PC-3 (cell line): ENCODE measurements at places on chromosomes 5 and 9. TPM values are rescaled to one million over a fixed set of nuclear protein-coding genes. Genes with fewer than 3 reads are reported as not detected.
A peak's percentile ranks its signal among the peaks of the same experiment; 100 is the strongest.

- no peak for DNase-seq
These were observed 373.4 kb downstream of the IRX2 start for GRCh38 chr5:2378108-2378507.

GRCh38 chr5:154470947-154471870 lies 6.8 kb downstream of the HAND1 start:
- peak; percentile 6 for DNase-seq

GRCh38 chr5:153658149-153658548 lies 167.7 kb downstream of the GRIA1 start:
- no peak for DNase-seq

GRCh38 chr5:124584991-124585715 lies 161.3 kb downstream of the ZNF608 start:
- DNase-seq = no peak

DNA sequence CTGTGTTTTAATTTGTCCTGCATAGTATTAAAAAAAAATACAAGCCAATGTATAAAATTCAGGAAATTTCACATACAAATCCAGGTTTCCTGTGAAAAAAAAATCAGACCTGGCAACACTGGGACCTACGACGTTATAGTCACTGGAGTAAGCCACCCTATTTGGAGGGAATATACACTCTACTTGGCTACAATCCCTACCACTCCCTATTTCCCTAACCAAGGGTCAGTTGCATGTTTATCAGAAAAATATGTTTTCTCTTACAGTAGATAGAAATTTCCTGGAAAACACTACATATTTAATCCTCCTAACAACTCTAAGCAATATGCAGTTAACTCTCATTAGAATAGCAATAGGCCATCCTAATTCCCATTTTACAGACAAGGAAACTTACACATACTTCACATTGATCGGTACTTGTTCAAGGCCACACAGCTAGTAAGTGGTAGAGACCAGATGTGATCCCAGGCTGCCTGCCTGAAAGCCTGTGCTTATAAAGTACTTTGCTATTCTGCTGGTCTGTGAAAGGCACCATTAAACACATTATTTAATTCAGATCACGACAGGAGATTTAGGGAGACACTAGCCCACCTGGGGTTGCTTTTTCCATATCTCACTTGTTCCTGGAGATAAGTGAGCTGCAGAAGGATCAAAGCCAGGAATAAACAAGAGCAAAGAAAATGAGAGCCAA lies 70.8 kb downstream of the MFAP3 start:
- no peak for DNase-seq

DNA sequence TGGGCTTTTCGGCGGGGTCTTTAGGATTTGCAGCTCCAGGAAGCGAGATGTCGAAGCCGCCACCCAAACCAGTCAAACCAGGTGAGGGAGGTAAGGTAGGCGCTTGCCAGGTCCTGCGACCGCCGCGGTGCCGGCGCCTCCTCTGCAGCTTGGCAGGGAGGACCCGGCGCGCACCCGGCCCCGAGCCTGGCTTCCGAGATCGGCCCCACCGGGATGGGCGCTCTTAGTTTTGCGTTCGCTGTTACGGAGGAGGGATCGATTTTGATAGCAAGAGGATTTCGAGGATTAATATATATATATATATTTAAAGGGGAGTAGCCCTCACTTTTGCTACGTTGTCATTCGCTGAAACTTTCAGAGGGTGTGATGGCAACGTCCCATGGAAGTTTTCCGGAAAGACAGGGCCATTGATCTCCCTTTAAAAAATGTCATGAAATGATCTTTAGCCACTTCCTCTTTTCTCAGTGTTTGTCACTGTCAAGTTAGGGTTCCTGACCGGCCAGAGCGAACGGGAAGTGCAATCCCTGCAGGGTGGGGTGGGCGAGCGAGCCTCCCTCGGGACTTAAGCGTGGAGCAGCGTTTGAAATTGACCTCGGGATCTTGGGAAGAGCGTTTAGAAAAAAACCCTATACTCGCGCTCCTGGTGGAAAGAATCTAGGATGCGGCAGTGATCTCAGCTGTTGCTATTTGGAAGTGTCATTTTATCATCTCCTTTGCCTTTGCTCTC lies 495 bp downstream of the OSTF1 start:
- DNase-seq = peak; percentile 58

GRCh38 chr9:114469091-114469853 lies 36.0 kb downstream of the WHRN start:
- DNase-seq = no peak

GRCh38 chr5:98557916-98558315 lies 215.5 kb upstream of the RGMB start:
- peak; percentile 69 for DNase-seq

- peak; percentile 96 for DNase-seq
These were observed 655.2 kb upstream of the RIOK2 start for GRCh38 chr5:97838214-97838613.

- no peak for DNase-seq
These were observed 13.4 kb upstream of the GRHPR start for GRCh38 chr9:37408933-37409710.

DNA sequence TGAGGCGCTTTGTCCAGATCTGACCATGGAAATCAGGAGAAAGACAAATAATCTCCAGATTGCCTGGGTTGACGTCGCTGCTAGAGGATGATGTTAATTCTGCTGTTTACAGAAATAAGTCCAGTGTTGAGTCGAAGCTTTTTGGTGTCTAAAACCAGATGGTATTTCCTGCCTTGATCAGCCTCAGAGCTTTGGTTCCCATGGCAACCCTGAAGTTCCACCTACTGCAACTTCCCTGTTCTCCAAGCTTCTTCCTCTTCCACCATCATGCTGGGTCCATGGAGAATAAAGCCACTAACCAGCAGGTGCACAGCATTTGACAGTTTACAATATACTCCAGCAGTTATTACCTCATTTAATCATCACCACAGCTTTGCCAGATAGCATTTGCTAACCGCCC lies 18.0 kb upstream of the GABBR2 start:
- no peak for DNase-seq

DNA sequence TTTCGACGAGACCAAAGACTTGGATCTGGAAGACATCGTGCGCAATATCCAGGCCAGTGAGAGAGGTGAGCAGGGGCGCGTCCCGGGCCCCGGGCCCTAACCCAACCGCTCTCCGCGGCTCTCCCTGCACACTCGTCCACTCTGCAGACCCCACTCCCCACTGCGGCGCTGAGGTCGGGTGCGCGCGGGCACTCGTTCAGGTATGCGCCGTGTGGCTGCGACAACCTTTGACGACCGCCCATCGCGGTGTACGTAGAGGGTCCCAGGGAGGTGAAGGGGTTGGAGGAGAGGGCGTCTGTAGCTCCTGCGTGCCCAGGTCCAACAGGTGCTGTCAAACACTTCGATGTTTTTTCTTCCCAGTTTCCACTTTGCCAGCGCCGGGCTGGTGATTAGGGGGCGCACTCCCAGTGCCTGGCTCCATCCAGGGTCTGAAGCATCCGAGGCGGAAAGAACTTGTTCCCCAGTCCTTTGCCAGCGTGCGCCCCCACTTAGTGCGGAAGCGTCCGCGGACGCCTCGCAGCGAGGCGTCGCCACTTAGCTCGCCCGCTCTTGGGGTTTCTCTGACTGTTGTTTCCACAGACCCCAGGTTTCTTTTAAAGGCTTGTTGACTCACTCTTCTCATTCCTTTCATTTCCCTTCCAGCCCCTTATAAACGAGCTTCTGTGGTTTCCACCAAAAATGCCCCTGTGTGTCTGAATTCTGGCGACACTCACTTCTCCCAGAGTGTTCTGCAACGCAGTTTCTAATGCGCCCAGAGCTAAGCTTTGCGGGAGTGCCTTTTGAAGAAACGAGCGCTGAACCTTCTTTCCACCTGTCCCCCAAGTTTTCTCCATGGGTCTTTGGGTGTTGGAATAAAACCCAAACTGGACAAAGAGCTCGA lies 1.6 kb downstream of the NPR3 start:
- peak; percentile 15 for DNase-seq

DNA sequence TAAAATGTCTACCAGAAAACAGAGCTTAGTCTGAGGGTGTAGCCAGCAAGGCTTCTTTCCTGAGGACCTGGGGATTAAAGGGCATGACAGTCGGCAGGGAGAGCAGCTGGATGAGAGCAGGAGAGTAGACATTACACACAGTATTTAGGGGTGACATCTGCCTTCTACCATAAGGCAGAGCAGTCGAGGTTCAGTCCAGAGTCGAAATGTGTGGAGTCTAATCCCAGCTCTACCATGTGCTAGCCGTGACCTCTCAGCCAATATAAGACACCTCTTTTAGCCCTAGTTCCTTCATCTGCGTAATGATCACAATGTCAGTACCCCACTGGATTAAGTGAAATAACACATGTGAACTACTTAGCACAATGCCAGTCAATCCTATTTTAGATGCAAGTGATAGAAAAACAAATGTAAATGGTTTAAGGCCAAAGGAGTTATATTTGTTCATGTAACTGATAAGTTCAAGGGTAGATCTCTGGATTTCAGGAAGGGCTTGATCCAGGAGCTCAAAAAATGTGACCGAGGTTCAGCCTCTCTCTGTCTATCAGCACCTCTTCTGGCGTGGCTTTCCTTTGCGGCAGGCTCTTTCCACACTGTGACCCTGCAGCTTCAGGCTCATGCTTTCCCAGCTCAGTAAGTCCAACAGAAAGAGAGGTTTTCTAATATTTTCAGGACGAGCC lies 16.2 kb upstream of the CPLX2 start:
- DNase-seq = no peak

- DNase-seq = no peak
These were observed 962 bp upstream of the PKN3 start for GRCh38 chr9:128701227-128701854.

- no peak for DNase-seq
These were observed 464.7 kb upstream of the COX7C start for GRCh38 chr5:86152988-86153560.

DNA sequence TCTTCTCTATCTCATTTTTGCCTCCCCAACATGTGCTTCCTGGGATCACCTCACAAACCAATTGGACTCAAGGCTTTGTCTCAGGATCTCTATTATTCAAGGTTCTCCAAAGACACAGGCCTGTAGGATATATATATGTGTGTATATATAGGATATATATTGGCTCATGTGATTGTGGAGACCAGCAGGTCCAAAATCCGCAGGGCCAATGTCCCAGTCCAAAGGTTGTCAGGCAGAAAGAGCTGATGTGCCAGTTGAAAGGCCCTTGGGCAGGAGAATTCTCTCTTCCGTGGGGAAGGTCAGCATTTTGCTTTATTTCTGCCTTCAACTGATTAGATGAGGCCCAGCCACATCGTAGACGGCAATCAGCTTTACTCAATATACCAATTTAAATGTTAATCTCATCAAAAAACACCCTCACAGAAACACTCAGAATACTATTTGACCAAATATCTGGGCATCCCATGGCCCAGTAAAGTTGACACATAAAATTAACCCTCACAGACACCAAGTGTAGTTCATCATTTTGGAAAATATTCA lies 1.3 kb upstream of the FBLL1 start:
- DNase-seq = no peak

DNA sequence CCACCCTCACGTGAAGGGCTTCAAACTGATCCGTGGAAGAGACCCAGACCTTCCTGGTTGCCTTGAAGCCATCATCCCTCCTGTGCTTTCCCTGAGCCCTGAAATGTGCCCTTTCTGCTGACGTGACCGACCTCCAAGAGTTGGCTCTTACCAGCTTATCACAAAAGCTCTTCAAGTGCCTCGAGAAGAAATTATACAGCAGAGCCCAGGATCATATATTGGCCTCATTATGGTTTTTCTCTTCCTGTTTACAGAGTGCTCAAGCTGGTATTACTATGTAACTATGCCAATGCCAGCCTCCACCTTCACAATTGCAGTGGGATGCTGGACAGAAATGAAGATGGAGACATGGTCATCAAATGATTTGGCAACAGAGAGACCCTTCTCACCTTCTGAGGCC lies 66.0 kb downstream of the AOPEP start:
- DNase-seq = no peak

DNA sequence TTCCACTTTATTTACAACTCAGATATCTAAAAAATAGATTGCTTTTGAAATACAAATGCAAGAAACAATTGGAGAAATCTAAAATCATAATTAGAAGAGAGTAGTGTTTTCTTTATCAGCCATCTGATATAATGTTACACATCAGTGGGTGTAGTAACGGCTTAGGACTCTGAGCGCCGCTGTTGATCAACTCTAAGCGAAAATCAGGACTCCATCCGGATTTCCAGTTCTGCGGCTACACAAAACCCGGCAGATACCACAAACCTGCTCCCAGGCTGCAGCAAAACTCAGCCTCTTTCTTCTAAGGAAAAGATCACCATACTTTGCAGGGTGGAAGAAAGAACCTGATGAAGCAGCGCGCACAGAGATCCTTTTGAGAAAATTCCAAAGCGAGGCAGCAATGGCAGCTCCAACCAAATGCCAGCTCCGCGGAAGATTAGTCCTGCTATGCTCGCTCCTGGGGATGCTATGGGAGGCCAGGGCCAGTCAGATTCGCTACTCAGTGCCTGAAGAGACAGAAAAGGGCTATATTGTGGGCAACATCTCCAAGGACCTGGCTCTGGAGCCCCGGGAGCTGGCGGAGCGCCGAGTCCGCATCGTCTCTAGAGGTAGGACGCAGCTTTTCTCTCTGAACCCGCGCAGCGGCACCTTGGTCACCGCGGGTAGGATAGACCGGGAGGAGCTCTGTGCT lies at the start of gene PCDHGA9:
TSS of gene PCDHGA9 (plus strand) at position 226 of the 691 bp plus-strand sequence. CDS start at position 401, 175 bp downstream.
- DNase-seq = no peak

DNA sequence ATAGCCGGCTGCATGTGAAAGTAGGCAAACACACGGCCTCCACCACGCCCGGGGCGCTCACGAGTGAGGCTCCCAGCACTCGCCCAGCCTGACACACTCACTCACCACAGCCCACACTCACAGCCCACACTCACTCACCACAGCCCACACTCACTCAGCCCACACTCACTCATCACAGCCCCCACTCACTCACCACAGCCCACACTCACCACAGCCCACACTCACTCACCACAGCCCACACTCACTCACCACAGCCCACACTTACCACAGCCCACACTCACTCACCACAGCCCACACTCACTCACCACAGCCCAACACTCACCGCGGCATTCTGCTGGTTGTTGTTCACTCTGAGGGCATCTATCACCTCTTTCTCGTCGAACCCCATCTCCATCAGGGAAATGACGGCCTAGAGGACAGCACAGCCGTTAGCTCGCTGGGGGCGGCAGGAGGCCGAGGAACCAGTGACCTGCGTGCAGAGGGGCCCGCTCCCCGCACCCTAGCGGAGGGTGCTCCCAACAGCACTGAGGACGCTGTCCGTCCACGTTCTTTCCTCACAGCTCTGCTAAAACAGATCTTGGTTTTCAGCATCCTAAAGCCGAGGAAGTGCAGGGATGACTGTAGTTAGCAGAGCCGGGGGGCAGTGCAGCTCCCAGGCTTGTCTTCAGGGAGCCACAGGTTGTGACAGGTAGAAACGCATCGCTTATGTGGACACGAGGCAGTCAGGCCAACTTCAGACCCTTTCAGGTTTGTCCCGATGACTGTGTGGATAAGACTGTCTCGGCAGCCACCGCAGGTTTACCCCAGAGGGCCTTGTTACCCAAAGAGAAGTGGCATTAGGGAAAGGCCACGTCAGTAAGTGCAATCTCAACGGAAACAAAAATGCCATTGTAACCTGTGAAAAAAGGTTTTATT lies 21.6 kb downstream of the UBAC1 start:
- no peak for DNase-seq

The LHFPL2 gene
- total RNA-seq = 19.4 and 21.7 TPM in 2 replicates

The FGF18 gene
- 0.26 TPM in 1 of 2 replicates, not detected in the other for total RNA-seq

The RNF208 gene
- total RNA-seq = 1.7 and 2.8 TPM in 2 replicates

The FYB1 gene
- total RNA-seq = 0.81 and 1.1 TPM in 2 replicates

The ARHGEF37 gene
- total RNA-seq = 5.2 and 6.5 TPM in 2 replicates

The RNF224 gene
- 1.2 and 1.7 TPM in 2 replicates for total RNA-seq

The PCDHA9 gene
- 0.22 and 0.35 TPM in 2 replicates for total RNA-seq
